ENCODE measurements at places on chromosomes 7 and 10.

GRCh38 chr10:70954381-70955176 is 66.2 kb upstream of the PCBD1 start:
- DNase-seq = no peak

- DNase-seq = no peak
These were observed 349.5 kb upstream of the ZNF32 start for GRCh38 chr10:43998021-43998809.

- DNase-seq = no peak
These were observed 420 bp upstream of the MINPP1 start for GRCh38 chr10:87504307-87504639.

GRCh38 chr10:130714742-130715467 is 578.7 kb downstream of the GLRX3 start:
- DNase-seq = no peak

GRCh38 chr10:29630205-29631048 is 4.3 kb downstream of the SVIL start:
- no peak for DNase-seq

DNA sequence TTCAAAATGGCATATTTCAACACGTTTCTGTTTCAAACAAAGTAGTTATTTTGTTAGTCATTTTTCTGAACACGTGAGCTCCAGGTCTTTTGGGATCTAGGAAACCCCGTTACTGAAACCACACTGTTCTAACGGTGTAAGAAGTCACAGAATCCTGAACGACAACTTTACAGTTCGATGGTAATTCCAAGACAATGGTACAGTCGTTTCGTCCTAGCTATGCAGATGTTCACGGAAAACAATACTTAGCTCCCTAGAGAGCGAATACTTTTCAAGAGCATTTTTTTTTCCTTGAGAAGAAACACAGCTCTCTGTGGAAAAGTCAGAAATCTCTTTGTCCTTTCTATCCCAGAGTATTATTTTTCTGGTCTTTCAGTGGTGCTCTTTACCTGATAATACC is 254.1 kb downstream of the ADARB2 start:
- DNase-seq = no peak

GRCh38 chr10:69716711-69717560 is 84.8 kb upstream of the COL13A1 start:
- DNase-seq = peak; percentile 18

- DNase-seq = no peak
These were observed 5.7 kb downstream of the ATG9B start for GRCh38 chr7:151018421-151019129.

DNA sequence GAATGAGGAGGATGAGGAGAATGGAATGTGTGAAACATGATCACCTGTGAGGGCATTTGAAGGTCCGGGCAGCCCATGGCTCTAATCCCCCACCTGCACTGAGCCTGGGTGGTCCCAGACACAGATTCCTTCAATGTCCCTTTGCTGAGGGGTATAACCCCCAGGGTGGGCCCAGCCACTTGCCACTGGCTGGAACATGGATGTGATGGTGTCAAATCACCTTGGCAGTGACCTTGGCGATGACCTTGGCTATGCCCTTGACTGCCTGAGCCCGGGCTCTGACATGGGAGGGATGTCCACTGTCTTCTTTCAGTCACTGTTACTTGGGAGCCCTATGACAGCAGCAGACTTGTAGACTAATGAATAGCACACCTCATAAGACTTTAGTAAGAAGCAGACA is 44.0 kb downstream of the PRKCQ start:
- no peak for DNase-seq

- DNase-seq = no peak
These were observed 41.6 kb downstream of the POLR3A start for GRCh38 chr10:77987671-77988255.

DNA sequence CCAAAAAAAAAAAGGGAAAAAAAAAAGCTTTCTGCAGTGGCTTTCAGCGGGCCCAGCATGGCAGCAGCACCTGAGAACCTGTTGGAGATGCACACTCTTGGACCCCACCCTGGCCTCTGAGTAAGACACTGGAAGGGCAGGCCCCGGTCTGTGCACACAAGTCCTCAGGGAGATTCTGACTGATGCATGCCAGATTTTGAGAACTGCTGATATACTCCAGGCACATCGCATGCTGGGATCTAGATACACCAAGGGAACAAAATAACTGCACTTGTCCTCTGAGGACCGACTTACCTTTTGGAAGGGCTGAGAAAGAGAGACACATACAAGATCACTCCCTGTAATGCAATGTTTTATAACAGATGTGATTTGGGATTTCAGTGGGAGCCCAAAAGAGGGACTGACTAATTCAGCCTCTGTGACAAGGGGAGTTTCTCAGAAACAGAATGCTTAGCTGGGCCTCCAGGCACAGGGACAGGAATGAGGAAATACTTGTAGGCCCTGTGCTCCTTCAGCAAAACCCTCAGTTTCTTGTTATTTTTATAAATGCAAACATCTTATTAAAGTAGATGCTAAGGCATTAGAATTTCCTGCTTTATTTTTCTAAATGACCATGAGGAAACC is 8.2 kb downstream of the EGFR start:
- no peak for DNase-seq

DNA sequence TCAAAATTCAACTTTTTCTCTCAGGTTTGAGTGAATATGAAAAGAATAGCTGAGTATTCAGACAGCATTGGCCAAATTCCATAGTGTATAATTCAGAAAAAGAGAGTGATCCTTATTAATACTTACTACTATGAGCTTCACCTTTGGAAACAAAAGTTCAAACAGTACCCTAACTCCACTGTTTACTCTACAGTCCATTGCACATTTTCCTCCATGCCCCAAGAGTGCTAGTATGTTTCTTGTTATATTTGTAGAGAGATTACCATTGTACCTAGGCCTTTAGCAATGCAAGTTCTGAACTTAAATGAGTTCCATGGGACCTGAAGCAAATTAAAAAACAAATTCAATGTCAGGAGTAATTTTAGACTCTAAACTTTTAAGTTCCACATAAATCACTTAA is 48.1 kb downstream of the MAGI2 start:
- DNase-seq = no peak

DNA sequence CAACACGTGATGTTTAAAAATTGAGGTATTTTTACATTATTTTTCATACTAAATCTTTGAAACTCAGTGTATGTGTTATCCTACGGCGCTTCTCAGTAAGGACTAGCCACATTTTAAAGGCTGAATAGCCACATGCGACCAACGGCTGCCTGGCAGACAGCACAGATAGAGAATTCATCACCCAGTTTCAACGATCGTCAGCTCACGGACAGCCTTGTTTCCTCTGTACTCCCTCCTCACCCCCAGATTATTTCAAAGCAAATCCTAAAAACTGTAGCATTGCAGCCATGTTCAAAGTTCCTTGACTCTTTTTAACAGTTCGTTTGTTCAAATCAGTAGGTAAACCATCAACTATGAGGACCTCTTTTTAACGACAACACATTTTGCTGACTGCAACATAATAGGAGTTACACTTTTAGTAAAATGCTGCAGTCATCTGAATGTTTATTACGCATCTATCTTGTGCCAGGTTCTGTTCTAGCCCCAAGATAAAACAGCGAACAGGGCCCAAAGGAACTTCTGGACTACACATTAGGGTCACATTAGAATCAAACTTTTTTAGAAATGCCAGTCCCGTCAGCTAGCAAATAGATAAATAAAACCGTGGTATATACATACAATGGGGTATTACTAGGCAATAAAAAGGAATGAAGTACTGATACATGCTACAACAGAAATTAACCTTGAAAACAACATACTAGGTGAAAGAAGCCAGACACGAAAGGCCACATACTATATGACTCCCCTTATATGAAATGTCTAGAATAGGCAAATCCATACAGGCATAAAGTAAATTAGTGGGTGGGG is 5.7 kb downstream of the OSBPL3 start:
- DNase-seq = no peak

- no peak for DNase-seq
These were observed 52.8 kb upstream of the WAC start for GRCh38 chr10:28479927-28480627.

GRCh38 chr7:94498918-94499317 is 10.7 kb upstream of the CASD1 start:
- no peak for DNase-seq

DNA sequence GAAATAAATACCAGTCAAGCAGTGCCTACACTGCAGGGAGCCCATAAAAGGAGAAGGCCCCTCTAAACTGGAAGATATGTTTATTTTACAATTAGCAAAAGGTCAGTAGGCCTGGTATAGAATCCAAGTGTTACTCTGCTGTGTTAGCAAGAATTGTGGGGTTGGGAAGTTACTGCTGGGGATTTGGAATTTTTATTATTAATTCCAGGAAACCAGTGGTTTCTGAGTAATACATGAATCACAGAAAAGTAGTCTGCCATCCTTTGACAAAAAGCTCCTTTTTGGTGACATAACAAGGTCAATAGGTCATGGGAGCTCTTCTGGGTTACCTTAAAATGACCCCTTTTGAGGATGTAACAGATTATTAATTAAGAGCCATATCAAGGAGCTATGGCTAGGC is 67.4 kb downstream of the ZNF92 start:
- DNase-seq = no peak

- no peak for DNase-seq
These were observed 13.4 kb downstream of the LRRC17 start for GRCh38 chr7:102925976-102926782.

- DNase-seq = peak; percentile 34
These were observed 10.4 kb upstream of the CLCN1 start for GRCh38 chr7:143305423-143306070.

- DNase-seq = no peak
These were observed 65.3 kb downstream of the OR13A1 start for GRCh38 chr10:45249978-45250693.

All from stimulated activated CD8-positive, alpha-beta memory T cell treated with anti-CD3 and anti-CD28 coated beads, Interleukin-4, amount 100 ng/mL, for 4 hours (primary cell).